ENCODE measurements at places on chromosomes 4 and X.

GRCh38 chrX:38805432-38806389 is 4.5 kb downstream of the MID1IP1 start:
- DNase-seq: peak; percentile 72

- DNase-seq: no peak
These were observed 9.5 kb downstream of the PARM1 start for GRCh38 chr4:74942251-74942917.

DNA sequence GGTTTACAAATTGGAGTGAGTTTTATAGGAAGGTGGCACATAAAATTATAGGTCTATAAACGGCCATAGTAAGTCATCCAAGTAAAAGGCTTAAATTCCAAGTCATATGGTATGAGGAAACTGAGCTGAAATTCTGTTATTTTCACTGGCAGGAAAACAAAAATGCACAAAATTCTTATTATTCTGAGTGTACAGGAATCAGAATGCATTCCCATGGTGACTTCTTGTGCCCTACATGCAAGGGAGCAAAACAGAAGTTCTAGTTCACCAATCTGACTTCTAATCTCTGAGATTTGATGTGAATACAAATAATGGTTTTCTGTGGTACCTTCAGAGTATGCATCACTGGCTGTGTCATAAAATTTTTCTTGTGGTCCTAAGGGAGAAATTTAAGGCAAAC is 102.9 kb downstream of the CLCN4 start:
- no peak for DNase-seq

DNA sequence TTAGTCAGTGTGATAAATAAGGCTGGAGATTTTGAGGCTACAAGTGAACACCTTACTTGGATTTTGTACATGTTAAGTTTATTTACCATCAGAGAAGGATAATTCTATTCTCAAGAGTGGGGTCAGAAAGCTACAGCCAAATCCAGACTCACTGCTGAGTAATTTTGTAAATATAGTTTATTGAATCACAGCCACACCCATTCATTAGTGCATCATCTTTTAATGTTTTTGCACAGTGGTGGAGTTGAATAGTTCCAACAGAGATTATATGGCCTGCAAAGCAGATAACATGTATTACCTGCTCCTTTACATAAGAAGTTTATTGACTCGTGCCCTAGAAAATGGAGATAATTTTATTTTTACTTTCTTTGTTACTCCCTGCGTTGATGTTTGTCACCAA is 60.4 kb downstream of the PCDH18 start:
- DNase-seq: no peak

GRCh38 chr4:162392946-162393345 is 229.1 kb upstream of the FSTL5 start:
- DNase-seq: no peak

- DNase-seq: no peak
These were observed 29.0 kb downstream of the NAA11 start for GRCh38 chr4:79296768-79297428.

- no peak for DNase-seq
These were observed 58.1 kb downstream of the FNIP2 start for GRCh38 chr4:158826882-158827281.

DNA sequence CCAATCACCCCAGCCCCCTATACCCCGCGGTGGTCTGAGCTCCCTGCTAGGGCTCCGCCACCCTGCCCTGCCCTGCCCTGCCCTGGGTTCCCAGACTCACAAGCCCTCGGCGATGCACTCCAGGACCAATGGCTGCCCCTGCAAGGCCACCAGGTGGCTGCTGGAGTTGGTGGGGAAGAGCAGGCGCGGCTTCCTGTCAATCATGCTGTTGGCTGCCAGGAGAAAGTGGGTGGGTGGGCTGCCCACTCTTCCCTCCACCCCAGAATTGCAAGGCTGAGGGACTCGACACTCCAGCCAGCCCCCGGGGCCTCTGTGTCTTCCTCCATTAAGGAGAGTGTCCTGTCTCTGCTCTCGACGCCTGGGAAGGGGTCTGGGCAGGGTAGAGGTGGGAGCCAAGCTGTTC is 15.7 kb downstream of the L1CAM start:
- no peak for DNase-seq

All from SJSA1 (cell line).